NCI-H510A (cell line): ENCODE measurements at places on chromosomes 4 and X.

DNA sequence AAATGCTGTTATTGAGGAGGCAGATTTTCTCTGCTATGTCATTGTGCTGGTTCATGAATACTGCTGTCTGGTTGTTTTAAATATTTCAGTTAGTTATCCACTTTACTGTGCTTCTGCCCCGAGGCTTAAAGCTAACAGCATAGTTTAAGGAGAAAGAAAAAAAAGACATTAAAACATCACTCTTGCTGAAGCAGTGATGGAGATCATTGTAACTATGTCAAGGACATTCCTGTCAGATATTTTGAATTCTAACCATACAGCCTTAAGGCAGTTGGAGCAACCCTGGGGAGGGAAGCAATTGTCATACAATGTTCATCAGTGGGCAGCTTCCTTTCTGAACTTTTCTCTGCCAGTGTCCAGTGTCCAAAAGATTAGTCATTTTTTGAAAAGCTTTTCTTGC, 199.0 kb upstream of the DDX53 start:
- DNase-seq = no peak

- no peak for DNase-seq
Measured at GRCh38 chr4:17854036-17854435, 43.3 kb downstream of the NCAPG start.

GRCh38 chr4:169612871-169613859, 782 bp upstream of the NEK1 start:
- peak; percentile 34 for DNase-seq

DNA sequence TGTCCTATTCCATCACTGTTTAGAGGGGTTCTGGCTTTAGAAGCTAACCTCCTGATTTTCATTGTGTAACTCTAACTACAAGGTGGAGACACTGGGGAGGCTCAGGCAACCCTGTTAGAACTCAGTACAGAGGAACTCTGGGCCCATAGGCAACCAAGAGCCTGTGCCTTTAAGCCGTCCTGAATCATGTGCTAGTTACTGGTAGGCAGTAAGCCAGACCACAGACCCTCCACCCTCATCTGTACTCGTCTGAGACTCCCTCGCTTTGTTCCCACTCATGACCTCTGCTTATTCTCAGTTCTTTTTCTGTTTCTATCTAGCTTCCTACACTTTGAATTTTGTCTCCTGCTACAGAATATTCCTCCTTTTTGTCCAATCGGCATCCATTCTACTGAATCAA, 31.4 kb downstream of the TBC1D1 start:
- DNase-seq = no peak

DNA sequence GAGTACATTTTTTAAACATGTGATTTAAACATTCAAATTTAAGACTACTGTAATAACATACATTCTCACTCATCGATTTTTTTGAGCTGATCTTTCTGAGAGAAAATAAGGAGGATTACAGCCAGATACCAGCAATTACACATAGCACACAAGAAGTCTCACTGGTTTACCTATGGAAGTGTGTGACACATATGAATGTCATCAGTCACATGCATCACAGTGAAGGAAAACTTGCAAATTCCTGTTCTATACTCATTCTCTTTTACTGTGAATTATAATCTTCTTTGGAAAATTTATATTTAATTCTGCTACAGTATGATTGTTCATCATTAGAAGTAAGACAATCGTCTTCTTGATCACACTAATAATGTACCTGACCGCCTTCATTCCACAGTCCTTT, 21.3 kb upstream of the BMP2K start:
- DNase-seq = no peak

DNA sequence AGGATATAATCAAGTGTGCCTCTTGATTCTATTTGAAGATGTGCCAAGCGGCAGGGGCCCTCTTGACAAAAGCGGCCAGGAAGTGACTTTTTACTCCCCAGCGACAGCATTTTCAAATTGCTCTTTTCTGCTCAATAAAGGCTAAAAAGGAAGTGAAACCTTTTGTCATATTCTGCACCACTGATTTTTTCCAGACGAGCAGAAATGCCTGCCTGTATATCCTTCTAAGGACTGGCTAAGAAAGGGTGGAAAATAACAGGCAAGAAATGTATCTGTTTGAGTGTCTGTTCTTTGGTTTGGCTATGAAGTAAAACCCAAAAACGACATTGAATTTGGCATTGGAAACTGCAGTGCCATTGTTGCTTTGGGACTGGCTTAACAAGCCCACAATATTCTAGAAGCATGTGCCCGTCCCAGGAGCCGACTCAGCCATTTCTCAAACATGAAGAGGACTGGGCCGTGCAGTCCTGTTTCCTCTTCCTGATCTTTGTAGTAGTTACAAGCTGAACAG, 25.4 kb downstream of the TMSB4X start:
- DNase-seq = no peak

GRCh38 chr4:121696170-121696580, 605 bp downstream of the ANXA5 start:
- DNase-seq = no peak

GRCh38 chrX:34687095-34687494, 30.0 kb upstream of the TMEM47 start:
- DNase-seq = no peak

- DNase-seq = no peak
Measured at GRCh38 chr4:29541757-29542156, 1178.4 kb upstream of the PCDH7 start.

DNA sequence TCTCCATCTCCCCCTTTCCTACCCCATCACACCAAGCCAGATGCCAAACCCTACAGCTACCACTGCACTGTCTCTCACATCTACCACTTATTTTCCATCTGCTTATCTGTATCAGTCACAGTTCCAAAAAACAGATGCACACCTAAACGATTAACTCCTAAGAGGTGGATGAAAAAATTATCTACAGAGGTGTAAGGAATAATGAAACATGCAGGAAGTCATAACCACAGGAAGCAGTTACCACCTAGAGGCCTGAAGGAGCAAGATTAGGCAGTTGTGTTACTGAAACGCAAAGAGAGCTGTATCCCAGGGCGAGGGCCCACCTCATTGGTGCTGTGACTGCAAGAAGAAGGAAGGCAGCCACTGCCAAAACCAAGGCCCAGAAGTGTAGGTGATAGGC, 87.8 kb upstream of the FAM241A start:
- no peak for DNase-seq

GRCh38 chr4:145602129-145602760, 16.9 kb upstream of the MMAA start:
- DNase-seq = no peak

- DNase-seq = no peak
Measured at GRCh38 chr4:146265950-146266490, 51.7 kb downstream of the REELD1 start.

DNA sequence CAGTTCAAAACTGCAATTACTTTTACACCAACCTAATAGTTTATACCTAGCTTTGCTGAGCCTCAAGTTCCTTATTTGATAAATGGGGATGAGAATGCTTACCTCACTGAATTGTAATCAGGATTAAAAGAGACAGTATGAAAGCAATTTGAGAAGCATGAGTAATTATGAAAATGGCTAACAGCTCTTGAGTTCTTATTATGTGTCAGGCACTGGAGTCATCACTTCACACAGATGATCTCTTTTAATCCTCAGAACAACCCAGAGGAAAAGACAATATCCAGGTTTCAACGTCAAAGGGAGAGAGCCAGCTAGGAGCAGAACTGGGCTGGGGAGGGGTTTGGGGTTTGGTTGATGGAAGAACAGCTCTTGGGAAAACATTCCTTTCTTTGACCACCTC, 221.0 kb upstream of the NWD2 start:
- no peak for DNase-seq

DNA sequence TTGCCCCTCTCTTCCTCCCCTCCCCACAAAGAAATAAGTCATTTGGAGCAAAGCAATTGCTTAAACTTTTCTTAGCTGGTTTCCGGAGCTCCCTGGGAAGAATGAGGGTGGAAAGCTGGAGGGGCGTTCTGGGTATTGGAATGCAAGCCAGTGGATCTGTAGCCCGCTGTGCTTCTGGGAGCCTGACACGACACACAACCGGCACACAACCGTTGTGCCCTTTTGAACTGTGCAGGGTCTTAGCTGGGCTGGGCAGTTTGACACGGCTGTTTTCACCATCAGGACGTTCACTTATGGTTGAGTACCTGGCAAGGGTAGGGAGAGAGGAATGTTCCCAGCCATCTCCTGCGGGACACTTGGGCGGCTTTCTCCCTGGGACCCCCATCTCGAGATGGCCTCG, 38.3 kb downstream of the SHROOM2 start:
- no peak for DNase-seq

DNA sequence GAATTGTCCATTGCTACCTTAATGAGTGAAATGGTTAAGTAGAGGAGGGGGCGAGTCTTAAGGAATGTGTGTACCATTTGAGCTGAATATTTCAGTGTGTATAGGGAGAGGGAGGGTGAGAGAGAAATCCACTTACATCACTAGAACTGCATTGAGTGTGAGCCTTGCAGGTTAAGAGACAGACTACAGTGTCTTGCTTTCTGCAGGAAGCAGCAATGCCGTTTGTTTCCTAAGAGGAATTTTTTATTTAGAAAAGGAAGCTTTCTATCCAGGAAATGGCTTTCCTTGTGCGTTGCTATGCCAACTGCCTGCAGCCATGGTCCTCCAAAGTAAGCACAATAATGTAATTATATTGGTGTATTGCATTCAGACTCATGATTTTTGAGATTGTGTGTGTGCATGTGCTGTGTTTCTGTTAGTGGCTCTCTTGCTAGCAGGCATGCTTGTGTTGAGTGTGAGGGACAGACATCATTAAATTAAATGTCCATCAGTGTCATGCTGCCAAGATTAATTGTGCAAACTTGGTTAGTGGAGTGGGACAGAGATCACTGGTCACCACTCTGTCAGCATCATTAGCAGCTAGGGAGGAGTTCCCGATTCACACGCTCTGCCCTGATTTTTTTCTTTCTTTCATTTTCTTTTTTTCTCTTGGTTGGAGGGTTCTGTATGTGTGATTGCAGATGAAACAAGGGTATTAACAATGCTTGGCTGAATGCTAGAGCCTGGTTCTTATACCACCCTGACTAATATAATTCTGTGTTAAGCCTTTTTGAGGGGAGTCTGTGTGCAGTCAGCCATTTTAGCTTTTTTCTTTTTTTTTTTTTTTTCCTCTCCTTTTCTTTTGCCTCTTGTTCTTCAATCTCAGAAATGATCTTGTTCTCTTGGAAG, 164.3 kb downstream of the RAPGEF2 start:
- DNase-seq = no peak
